Activated T-cell treated with anti-CD3 and anti-CD28 coated beads for 4 hours (primary cell): ENCODE measurements at places on chromosomes 16 and 17.

- no peak for DNase-seq
Measured at GRCh38 chr16:31016018-31016417, 5.6 kb upstream of the STX1B start.

DNA sequence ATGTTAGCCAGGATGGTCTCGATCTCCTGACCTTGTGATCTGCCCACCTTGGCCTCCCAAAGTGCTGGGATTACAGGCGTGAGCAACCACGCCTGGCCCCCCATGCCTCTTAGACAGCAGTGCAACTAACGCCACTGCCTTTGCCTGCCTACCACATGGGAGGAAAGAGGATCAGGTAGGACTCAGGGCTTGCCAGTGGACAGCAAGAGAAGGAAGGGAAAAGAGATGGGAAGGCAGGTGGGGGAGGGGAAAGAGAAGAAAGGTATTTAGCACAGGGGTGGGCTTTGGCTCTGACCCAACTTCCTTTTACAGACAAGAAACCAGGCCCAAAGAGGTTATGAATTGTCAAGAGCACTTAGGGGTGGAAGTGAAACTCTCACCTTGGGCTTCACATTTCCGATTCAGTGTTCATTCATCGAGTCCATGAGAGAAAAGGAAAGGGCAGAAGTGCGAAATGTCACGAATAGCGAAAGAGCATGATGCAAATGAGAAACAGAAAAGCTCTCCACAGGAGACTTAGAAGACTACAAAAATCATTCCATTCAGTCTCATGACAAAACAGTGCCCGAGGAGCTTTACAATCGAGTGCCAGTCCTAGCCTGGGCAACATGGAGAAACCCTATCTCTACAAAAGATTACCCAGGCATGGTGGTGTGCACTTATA lies 36.4 kb downstream of the CDK5R1 start:
- no peak for DNase-seq

DNA sequence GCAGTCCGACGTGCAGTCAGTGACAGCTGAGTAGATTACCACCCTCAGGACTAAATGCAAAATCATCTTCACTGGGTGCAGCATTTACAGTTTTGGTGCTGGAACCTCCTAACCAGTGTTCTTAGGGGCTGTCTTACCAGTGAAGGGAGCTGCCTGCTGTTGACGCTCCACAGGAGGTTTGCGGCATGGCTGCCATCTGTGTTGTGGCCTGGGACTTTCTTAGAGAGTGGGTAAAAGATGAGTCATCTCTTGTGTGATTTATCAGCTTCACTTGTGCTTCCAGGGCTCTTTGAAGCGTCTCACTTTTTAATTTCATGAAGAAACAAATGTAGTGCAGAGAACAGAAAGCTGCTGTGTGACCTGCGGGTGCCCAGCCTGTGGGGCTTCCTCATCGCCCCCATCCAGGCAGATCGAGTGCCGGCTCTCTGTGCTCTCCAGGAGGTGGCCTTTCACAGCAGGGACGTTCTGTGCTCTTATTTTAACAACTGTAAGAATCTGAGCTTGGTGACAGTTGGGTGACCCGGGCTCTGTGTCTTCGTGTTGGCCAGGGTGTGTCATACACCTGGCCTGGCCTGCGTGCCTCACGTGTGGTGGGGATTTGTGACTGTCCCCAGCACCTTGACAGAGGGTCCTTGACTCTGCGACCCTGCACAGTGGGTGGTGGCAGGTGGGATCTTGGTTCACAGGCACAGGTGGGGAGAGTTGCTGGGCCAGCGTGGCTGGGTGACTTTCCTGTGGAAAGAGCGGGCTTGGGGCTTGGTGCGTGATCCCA lies 24.3 kb upstream of the ZNF750 start:
- peak; percentile 71 for DNase-seq

- DNase-seq: no peak
Measured at GRCh38 chr16:66569827-66570405, 3.7 kb downstream of the CMTM1 start.

- DNase-seq: no peak
Measured at GRCh38 chr17:66431910-66432309, 129.5 kb downstream of the PRKCA start.
